ENCODE measurements at places on chromosomes 11 and 22. TPM values are rescaled to one million over a fixed set of nuclear protein-coding genes. Genes with fewer than 3 reads are reported as not detected.

TRIM49D2 gene
- not detected for total RNA-seq

ENTHD1 gene
- not detected for total RNA-seq

SLC25A45 gene
- 8.1 TPM for total RNA-seq

PCNX3 gene
- total RNA-seq: 52.7 TPM

OR51Q1 gene
- not detected for total RNA-seq

DNA sequence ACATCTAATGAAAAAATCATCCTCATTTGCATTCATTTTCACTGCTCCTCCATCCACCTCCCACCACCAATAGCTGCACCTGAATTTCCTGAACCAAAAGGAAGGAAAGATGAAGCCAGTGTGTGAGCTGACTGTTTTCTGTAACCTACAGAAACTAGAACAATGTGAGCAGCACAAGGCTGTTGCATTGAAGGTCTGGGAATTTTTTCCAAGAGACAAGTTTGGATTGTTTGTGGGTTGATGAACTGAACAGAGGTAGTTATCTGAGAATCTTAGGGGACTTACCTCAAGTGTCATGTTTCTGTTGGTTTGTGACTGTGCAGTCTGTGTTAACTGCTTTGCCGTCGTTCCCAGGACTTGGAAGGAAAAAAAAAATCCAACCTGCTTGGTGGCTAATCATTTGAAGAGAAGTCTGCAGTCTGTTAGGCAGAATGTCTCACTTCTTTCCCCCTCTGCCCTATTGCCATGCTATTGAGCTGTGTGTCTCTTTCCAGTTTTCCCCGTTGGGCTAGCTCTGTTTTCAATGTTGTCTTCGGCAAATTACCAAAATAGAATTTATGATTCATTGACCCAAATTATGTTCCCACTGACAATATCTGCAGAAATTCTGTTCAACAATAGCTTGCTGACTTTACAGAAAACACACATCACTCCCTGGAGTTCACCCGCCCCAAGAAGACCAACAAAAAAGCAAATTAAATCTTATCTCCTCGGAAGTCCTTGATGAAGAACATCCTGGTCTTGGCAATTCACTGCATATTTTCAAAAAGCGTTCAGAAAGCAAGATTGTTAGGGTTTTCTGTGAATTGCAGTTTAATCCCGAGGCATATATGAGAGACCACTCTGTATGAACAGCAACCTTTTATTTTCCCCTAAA lies 76.0 kb downstream of the SC5D start:
- no peak for DNase-seq

DNA sequence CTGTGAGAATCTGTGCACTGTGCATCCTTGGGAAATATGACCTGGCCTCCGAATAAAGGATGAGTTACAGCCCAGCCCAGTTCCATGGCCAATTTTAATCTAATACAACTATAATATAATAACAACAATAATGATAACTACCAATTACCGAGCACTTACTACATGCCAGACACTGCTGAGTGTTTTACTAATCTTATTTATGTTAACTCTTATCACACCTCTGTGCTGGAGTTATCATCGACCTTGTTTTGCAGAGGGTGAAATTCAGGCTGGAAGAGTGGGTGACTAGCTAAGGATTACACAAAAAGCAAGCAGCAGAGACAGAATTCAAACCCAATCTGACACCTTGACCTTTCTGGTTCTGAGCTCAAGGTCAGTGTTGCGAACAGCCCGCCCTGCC lies 83.9 kb downstream of the GALNT18 start:
- no peak for DNase-seq

DNA sequence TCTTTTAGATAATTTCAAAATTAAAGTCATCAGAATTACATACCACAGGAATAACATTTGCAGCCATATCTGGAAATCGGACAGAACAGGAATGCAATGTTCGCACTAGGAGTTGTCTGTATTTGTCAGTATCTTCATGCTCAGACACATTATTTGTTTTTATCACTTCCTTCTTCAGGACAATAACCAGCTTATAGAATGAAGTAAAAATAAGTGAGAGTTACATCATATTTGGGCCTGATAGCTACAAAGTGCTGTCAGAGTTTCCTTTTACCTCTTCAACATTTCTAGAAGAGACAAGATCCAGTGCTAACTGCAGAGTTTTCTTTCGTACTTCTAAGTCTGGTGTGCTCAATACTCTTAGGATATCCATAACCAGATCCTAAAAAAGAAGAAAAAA lies 18.9 kb downstream of the COPB1 start:
- no peak for DNase-seq

DNA sequence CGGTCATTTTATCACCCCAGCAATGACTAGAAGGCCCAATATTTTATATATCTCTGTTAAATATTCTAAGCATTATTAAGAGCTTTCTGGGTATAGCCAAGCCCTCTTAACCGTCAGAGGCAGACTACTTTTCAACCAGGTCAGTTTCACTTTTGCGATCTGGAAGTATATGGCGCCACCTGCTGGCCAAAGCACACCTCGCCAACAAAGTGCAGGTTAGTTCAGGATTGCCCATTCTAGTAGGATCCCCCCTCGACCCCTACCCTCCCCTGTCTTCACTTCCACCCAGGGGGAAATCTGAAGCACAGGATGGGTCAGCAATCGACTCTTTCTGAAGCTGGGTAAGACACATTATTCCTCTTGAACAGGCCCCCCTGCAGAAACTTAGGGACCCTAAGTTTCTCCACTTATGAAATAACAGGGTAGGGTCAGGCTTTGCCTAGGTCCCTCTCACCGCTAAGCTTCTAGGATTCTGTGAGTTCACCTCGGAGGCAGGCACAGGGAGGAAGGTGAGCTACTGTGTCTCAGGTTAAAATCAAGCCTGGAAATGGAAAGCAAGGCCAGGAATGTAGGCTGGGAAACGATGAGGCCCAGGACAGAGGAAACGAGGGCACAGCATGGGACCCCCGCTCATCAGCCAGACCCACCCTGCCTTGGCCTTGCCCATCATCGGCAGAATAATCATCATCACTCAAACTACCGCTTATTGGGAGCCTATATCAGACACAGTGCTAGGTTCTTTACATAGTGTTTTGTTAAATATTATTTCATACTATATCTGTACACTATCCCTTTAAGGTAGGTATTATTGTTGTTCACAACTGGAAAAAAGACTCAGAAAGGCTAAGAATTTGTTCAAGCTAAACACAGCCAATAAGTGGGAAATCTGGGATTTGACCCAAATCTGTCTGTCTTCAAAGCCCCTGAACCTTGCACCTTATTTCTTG lies 35.6 kb downstream of the KCNJ1 start:
- DNase-seq: peak; percentile 88

GRCh38 chr11:34303028-34303570 lies 54.7 kb downstream of the ABTB2 start:
- DNase-seq: no peak

DNA sequence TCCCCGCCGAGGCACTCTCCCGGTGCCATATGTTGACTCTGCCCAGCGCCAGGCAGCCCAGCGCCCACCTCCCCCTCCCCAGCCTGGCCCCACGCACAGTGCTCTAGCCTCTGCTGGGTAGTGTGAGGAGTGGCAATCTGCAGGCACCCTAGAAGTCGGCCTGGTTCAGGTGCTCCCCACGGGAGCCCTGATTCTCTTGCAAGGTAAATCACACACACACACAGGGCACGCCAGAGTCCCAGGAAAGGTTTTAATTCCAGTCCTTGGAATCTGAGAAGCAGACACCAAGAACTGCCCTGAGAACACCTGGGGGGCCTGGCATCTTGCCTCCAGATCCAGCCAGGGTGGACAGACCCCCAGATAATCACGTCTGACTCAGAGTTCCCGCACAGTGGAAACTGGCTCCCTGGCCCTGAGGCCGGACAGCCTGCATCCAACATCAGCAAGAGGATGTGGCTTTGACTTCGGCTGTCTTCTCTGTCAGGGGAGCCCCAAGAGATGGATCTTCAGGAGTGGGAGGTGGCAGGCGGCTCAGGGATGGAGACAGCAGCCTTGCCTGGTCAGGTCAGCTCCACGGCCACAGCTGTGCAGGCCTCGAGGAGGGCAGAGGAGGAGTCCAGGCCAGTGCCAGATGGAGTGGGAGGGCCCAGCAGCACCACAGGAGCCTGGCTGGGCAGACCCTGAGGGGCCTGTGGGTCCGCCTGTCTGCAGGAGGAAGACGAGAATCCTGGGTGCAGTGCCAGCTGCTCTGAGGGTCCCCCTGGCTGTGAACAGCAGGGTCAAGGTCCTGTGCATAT lies 1.1 kb upstream of the RIN1 start:
- no peak for DNase-seq

DNA sequence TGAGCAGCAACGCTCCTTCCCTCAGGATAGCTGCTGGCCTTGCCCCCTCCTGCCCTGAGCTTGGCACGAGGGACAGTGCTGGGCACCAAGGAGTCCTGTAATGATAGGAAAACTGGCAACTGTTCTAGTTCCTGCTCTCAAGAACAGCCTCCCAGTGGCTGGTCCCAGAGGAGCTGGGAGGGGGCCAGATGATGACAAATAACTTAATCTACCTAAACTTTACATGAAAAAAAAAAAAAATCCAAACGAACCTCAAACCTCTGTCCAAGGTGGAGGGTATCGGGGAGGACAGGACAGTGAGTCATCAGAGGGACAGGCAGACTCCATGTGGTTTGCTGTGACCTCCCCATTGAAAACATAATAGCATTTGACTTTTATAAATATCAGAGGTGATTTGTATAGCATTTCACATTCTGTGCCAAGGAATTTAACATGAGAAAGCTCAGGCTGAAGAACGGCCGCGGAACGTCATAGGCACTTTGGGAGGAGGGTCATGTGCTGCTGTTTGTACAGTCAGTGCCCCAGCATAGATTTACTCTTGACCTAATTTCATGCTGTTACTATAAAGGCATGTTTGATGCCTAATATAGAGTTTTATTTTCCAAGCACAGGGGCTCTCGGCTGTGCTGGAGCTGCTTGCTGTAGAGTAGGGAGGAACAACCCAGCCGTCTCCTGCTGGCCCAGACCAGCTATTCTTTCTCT lies 98.2 kb upstream of the NNMT start:
- no peak for DNase-seq

DNA sequence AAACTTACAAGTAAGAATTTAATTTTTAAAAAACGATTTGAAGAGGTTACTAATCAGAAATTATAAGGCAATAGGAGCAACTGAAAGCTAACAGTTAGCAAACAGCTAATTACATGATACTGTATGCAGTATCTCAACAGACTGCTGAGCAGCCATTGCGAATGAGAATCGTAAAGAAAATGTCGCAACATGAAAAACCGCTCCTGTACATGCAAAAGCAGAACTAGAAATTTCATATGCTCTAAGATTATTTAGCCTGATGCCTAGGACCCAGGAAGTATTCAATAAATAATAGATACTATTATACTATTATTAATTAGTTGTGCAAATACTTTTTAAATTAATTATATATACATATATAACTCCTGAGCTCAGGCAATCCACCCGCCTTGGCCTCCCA lies 48.7 kb upstream of the EP300 start:
- DNase-seq: no peak

GRCh38 chr22:37521236-37521739 lies 2.1 kb upstream of the CARD10 start:
- no peak for DNase-seq

GRCh38 chr22:27424319-27424718 lies 377.2 kb downstream of the MN1 start:
- DNase-seq: no peak

- no peak for DNase-seq
Observed at GRCh38 chr22:42881982-42882656, 25.0 kb upstream of the ARFGAP3 start.

DNA sequence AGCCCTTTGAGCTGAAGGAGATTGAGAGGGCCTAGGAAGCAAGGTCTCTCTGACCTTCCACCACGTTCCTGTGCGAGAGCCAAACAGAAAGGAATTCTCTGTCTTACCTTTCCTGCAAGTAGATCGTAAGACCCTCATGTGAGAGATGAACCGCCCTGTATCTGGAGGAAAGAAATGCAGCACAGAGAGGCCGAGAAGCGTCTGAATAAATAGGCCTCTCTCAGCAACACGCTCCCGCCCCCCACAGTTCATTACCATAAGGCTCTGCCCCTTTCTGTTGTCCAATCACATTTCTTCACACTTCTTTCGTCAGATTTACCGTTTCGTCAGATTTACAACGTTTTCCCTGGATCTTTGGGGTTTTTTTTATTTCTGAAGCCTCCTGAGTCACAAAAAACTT lies 90.3 kb downstream of the BLID start:
- peak; percentile 11 for DNase-seq

- DNase-seq: no peak
Observed at GRCh38 chr22:20434264-20434751, 3.3 kb downstream of the SCARF2 start.

GRCh38 chr11:47289856-47290255 lies 19.9 kb downstream of the MADD start:
- no peak for DNase-seq

DNA sequence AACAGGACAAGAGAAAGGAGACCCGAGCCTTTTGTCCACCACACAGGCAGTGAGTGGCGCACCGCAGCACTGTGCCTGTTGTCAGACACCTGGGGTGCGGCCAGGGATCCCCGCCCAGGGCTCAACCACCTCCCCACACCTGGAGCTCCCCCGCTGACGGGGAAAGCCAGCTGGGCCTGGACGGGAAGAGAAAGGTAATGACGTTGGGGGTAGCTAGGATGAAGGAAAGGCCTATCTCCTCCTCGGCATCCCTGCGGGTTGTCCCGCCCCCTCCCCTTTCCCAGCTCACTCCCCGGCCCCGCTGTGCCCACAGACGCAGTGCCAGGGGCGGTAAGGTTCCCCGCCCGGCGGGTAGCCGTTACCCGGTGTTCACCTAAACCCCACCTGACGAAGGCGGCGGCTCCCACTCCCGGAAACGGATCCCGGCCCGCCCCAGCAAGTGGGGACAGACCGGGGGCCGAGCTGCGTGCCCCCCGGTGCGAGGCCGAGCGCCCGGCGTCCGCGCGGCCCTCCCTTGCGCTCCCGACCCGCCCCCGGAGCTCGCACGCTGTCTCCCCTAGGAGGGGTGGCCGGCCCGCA lies 495 bp downstream of the HYOU1 start:
- DNase-seq: no peak
